ENCODE measurements at places on chromosomes 6 and 20.

DNA sequence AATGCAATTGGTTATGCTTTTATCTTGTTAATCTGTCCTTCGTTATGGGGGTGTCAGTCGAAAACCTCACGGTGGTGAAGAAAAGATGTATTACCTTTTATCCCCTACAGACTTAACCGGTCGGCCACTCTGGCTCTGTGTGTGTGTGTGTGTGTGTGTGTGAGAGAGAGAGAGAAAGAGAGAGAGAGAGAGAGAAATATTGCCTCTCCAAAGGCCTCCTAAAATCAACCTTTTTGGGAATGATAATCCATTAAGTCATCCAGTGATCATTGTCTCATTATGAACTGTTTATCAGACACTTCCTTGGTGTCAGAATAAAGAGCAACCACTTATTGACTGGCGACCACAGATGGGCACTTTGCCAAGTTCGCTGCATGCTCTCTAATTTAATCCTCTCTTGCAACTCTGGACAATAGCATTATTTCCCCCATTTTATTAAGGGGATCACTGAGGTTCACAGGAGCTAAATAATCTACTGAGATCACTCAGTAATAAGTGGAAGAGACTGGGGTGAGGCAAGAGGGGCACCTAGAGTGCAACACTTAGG lies 30.7 kb downstream of the SLC35D3 start:
- peak; percentile 23 for DNase-seq

GRCh38 chr6:157991067-157991432 lies 9.4 kb downstream of the SYNJ2 start:
- DNase-seq, result no peak

GRCh38 chr6:41976794-41977484 lies 35.3 kb upstream of the CCND3 start:
- DNase-seq, result no peak

GRCh38 chr20:62739581-62740285 lies 31.1 kb downstream of the NTSR1 start:
- no peak for DNase-seq

- DNase-seq, result no peak
These were observed 7.4 kb upstream of the TJAP1 start for GRCh38 chr6:43469947-43470346.

GRCh38 chr6:2038092-2038491 lies 207.3 kb downstream of the GMDS start:
- DNase-seq, result no peak

GRCh38 chr6:154414021-154414813 lies 57.6 kb upstream of the IPCEF1 start:
- no peak for DNase-seq

DNA sequence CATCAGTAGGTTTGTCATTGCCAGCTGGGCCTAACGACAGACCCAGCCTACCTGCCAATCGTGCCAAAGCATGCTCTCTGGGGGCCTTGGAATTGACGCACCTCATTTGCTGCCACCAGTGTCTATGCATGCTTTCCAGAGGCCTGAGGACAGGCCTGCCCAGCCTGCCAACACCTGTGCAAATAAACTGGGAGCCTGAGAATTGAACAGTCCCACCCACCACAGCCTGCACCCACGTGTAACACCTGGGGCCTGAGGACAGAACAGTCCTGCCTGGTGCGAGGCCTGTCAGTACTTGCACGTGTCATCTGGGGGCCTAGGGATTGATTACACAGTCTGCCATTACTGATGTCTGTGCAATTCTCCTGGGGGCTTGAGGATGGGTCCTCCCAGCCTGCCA lies 6.2 kb upstream of the RNF217 start:
- DNase-seq, result no peak

- DNase-seq, result no peak
These were observed 3.8 kb upstream of the AFG1L start for GRCh38 chr6:108291091-108291490.

- DNase-seq, result no peak
These were observed 86.9 kb upstream of the TRAF3IP2 start for GRCh38 chr6:111692327-111693164.

DNA sequence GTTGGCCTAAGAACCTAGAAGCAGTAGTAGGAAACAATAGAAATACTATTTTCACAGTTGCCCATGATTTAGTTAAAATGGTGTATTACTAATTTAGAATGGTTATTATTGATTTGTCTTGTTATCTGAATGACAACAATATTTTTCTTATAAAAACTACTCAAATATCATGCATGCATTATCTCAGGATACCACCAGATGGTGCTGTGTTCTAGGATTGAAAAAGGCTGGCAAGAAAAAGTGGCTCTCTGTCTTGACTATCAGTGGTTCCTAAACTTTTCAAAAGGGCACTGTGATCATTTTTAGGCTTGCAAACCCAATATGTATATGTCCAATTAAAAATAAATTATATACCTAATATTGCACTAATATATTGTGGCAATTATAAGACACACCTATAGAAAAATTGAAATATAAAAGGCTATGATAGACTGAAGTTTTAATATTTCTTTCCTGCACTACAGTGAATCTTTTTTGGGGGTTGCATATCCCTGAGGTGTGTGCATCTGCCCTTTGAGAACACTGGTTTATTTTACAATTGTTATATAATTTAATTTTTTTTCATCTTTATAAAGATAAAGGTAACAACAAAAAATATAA lies 131.7 kb upstream of the MLIP start:
- no peak for DNase-seq

DNA sequence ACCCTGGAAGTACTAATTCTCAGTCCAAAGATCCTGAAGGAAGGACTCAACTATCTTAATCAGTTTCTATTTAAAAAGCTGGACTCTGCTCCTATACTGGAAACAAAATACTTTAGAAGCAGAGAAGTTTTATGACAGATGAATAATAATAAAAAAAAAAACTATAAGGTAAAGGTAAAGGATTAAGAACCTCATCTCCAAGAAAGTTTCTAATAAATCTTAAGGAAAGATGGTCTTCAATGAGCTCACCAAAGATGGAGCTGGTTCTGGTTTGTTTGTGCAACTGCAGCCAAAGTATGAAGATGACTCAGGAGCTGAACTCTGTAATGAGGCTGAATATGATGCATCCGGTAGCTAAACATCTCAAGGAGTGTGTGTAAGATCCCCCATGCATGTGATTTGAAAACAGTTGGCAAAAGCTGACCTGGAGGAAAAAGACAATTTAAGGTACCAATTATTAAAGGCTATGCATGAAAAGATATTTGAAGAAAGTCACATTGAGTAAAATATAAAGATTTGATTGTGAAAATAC lies 25.2 kb downstream of the MED23 start:
- no peak for DNase-seq

- DNase-seq, result no peak
These were observed 44.7 kb upstream of the TAGAP start for GRCh38 chr6:159089443-159089842.

- no peak for DNase-seq
These were observed 84.1 kb downstream of the CD24 start for GRCh38 chr6:106890447-106890846.

- DNase-seq, result no peak
These were observed 35.8 kb downstream of the METTL24 start for GRCh38 chr6:110322151-110322873.

DNA sequence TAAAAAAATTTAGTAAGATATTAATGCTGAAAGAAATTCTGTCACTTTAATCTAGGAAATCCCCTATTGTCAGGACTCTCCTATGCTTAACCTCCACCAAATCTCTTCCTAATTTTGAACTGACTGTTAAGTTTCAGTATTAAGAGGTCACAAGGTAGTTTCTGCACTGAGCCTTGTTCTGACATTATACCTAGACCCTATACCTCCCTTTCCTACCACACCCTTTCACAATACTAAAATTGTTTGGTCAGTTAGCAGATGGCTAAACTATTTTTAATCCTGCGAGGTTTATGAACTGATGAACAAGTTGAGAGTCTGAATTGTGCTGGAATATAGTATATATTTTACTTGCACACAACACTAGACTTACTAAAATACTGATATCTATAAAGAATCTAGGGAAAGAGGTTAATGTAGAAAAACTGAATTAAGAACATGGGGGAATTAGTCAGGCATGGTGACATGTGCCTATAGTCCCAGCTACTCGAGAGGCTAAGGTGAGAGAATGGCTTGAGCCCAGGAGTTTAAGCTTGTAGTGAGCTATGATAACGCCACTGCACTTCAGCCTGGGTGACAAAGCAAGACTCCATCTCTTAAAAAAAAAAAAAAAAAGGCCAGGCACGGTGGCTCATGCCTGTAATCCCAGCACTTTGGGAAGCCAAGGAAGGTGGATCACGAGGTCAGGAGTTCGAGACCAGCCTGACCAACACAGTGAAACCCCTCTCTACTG lies 51.5 kb downstream of the HBS1L start:
- DNase-seq, result no peak

GRCh38 chr20:7994809-7995208 lies 24.8 kb downstream of the TMX4 start:
- DNase-seq, result no peak

DNA sequence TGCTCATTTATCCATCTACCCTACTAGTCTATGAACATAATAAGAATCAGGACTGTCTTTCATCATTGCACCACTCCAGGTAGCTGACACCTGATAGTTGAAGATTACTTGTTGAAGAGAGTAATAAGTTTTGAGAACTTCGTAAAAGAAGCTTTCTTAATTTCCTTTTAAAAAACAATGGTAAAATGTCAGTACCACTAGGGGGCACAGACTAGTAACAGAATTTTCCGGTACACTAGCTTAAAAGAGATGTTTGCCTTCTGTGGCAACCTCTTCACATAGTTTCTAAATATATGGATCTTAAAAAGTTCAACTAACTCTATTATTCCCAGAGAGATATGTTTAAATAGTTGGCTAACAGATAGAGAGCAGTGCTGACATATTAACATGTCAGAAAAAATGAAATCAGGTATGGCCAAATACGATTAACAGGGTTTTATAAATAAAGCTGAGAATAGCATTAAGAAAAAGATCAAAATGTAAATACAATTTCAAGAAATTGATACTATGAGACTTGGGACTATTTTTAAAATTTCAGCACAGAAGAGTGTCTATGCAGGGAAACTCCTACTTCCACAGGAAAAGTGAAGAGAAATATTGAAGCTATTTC lies 5.4 kb upstream of the KCNQ5 start:
- DNase-seq, result no peak

GRCh38 chr6:53011979-53012378 lies 16.9 kb upstream of the GSTA4 start:
- no peak for DNase-seq

DNA sequence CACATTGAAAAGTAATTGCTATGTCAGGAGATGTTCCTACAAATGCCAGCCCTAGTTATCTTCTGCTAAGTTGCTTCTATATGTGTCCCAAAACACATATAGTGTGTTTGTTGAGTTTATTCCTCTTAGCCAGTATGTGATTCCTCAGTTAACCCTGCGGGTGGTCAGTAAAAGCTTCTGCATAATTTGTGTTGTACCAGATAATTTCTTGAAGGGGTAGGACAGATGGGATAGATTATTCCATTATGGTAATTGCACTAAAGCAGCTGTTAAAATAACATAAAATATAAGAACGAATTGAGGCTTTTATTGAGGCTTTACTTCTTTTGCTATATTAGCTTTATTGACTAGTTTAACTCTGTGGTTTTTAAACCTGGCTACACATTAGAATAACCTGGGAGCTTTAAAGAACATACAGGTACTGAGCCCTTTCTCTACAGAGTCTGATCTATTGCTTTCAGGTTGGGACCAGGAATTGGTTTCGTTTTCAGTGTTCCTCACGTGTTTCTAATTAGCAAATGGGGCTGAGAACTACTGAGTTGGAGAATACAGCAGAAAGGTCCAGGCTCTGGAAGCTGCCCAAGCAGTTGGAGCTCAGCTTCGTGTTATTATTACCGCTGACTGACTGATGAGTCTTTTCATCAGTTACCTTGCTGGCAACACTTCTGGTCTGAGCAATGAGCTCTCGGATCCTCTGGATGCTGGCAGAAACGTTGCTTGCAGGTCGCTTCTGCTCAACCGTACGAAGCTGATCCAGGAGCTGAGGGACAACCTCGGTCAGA lies 56.9 kb downstream of the FAM229B start:
- no peak for DNase-seq

GRCh38 chr20:45589725-45590124 lies 10.6 kb upstream of the WFDC8 start:
- DNase-seq, result no peak

GRCh38 chr6:88000713-88001112 lies 46.9 kb upstream of the SPACA1 start:
- no peak for DNase-seq

DNA sequence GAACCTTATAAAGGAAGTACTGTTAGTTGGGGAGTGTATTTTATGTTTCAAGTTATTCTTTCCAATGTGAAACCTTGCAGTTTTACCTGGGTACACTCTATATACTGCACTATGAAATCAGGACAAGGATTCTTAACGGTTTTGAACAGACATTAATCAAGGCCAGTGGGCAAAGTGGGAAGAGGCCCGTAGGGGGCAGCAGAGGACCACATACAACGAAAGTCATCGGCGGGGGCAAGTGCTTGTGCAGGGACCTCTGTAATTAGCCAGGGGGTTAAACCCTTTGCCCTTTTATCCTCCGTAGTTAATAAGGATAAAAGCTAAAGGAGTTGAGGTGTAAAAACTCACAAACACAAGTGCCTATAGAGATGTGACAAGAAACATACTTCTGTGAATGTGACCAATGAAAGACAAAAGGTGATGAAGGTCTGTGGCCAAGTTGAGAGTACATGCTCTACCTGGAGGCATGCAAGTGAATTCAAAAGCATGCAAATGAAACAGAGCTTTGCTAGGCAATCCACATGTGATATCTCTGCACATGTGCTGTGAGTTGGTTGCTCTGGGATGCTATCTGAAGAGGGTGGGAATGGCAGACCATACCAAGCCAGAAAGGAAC lies 392.7 kb upstream of the MAN1A1 start:
- DNase-seq, result no peak

DNA sequence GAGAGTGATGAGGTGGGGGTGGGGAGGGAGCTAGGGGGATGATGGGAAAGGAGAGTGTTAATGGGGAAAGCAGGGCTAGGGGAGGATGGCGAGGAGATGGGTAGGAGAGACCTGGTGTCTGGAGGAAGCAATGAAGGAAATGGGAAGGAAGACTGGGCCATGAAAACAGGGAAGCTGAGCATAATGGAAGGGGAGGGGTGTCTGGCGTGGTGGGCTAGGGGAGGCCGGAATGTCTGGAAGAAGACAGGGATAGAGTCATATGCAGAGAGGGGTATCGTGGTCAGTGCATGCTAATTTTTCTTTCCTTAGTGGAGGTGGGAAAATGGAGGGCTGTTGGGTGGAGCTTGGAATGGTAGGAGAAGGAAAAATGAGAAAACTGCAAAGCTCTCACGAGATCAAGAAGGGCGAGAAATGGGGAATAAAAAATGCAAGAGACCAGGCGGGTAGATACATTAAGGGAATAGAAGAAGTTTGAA lies 423 bp downstream of the KLHDC3 start:
- DNase-seq, result no peak

DNA sequence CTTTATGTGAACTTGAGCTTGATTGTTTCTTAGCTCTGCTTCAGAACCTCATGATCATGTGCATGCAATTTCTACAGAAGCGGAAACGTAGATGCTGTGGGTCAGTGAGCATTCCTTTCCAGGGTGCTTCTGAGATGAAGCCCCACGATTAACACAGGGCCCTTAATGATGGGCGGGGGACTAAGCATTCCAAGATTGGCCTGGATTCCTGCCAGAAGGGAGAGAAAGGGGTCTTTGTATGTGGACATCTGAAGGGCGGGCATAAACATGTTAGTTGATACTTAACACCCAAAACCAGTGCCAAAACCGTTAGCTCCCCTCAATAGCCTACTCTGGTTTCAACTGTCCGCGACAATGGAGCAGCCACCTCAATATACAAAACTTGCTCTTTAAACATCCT lies 46.9 kb upstream of the POU3F2 start:
- peak; percentile 93 for DNase-seq

GRCh38 chr20:8693709-8694108 lies 375.2 kb upstream of the PLCB4 start:
- DNase-seq, result no peak
